ENCODE measurements at places on chromosomes 13 and 19.

DNA sequence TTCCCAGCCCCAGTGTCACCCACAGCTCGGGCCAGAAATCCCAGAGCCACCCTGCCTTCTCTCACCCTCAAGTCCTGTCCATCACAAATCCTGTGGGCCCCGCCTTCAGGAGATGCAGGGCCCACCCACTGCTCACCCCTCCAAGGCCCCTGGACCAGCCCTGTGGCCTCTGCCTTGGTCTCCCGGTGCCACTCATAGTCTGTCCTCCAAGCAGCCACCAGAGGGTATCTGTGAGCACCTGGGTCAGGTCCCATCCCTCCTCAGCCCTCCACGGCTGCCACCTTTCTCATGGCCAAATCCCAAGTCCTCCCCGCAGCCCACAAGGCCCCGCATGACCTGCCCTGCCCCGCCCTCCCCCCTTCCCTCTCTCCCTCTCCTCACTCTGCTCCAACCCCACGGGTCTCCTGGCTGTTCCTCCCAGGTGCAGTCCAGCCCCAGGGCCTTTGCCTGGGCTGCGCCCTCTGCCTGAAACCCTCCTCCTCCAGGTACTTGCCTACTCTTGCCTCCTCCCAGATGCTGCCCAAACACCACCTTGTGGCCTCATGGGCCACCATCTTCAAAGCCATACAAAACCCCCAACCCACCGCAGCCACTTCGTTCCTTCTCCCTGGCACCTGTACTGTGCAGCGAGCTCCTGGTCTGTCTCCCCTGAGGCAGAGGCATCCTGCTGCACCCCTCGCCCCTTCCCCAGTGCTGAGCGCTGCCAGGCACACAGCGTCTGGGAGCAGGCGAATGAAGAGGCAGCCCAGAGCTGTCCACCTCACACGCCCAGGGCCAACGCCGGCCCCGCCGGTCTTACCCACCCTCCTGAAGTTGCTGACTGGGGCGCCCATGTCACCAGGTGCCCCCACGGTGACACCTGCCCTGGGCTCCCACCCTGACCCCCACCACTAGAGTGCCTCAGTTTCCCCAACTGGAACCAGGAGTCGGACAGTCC lies 13.2 kb upstream of the UQCR11 start:
- peak; percentile 41 for DNase-seq

GRCh38 chr19:47319923-47320871 lies 10.5 kb downstream of the C5AR1 start:
- no peak for DNase-seq

- no peak for DNase-seq
Observed at GRCh38 chr13:112182846-112183531, 116.0 kb downstream of the SOX1 start.

DNA sequence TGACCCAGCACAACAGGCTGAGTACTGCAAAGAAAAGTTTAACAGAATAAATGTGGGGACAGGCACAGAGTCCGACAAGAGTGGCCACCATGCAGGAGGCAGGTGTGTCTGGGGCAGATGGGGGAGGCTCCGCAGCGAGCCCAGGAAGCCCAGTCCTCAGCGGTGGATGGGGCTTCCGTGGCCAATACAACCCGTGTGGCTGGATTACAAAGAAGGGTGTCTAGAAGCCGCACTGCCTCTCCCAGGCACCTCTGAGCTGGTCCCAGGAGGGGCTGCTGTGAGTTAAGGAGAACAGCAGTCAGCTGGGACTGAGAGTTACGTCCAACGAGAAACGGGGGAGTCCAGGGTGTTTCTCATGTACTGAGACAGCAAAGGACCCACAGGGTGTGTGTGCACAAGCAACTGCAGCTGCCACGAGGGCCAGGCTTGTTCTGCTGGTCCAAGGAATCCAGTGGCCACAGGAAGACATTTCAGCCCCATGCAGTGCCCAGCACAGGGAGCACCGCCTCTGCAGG lies 70.2 kb downstream of the SPACA7 start:
- no peak for DNase-seq

GRCh38 chr19:57071444-57071843 lies 48.3 kb upstream of the USP29 start:
- DNase-seq = no peak

DNA sequence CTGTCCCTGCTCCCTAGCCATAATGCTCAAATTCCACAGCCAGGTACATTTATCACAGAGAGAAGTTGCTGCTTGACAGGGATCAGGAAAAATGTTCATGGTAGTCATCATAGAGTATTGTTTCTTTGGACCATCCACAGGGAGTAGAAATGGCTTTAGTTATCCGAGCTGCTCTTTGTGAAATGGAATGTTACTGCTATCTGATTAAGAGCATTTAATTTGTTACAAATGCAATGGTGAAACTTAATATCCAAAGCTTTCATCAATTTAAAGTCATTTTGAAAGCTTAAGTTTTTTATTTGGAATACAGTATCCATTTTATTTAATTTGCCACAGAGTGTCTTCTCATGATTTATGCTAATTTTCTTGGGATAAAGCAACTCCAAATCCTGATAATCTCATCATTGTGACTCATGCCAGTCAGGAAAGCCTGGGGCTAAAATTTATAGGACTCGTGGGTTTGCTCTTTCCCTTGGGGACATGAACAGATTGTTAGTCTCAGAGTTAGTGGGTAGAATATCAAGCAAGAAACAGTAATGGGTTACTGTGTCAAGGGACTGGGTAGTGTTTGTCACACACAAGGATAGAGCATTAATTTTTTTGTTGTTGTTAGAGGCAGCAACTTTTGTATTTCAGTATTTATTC lies 59.8 kb downstream of the SCEL start:
- DNase-seq = no peak

- no peak for DNase-seq
Observed at GRCh38 chr13:88676016-88676415, 1004.8 kb downstream of the SLITRK5 start.

DNA sequence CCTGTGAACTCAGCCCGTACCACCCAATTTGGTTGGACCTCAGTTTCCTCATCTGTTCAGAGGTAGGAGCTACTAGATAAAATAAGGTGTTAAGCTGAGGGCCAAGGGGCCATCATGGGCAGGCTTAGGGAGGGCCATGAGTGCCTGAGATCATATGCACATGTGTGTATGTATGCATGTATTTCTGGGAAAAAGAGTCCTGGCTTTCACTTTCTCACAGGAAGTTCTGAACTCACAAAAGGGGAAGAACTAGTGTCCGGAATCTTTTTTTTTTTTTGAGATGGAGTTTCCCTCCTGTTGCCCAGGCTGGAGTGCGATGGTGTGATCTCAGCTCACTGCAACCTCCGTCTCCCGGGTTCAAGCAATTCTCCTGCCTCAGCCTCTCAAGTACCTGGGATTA lies 18.9 kb downstream of the TGFB1 start:
- no peak for DNase-seq

GRCh38 chr19:58361900-58362271 lies 665 bp downstream of the ZNF497 start:
- DNase-seq = peak; percentile 47

DNA sequence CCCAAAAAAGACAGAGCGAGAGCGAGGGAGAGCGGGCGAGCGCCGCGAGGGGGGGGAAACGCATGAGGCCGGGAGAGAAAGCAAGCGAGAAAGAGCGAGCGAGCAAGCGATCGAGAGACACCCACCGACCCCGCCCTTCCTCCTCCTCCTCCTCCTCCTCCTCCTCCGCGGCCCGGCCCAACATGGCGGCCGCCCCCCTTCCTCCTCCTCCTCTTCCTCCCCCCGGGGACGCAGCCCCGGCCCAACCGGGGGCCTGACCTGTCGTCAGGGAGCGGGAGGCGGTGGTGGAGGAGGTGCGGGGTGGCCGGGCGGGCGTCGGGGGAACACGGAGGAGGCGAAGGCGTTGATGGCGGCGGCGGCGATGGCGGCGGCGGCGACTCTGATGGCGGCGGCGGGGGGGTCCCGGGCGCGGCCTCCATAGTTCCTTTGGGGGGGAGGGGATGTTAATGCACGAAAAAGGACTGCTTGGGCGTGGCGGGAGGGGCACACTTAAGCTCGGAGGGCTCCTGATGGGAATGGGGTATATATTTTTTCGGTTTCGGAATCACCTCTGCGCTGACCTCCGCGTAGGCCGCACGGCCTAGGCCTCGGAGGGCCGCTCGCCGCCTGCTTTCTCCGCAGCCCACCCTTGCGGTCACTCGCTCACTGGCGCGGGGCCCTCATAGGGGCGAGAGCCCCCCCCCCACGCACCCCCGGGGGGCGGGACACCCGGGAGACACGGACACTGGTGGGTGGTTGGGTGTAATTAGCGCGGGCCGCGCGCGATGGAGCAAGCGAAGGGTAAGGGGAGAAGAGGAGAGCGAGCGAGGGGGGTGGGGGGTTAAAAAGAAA lies 1.2 kb downstream of the ZC3H4 start:
- DNase-seq = peak; percentile 65

GRCh38 chr19:11921852-11922495 lies 2.9 kb upstream of the ZNF700 start:
- no peak for DNase-seq

DNA sequence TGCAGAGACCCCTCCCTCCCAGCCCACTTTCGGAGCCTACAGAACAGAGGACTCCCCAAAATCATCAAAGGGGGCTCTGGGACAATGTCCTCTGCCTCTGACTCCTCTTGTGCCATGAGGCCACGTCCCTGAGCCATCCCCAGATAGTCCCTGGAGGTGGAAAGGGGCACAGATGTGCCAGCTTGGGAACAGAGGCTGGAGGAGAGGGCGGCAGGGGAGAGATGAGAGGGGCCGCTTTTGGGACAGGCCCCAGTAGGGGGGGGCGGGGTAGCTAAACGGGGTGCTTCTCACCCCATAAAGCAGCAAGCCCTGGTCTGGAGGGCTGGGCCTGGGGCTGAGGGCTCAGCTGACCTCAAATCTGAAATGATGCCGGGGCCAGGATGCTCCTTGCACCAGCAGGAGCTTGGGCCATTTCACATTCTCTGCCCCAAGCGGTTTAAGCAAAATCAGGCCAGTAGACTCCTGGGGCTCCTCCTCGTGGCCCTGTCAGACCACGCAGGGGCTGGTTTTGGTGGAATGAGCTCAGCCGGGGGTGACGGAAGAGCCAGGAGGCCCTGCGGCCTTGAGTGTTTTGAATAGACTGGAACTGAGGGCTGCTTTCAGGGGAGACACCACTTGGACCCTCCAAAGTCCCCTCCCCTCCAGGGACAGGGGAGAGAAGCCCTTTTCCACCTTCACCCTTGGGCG lies 27.1 kb downstream of the ONECUT3 start:
- no peak for DNase-seq

Measured in HTR-8/SVneo (cell line).